ENCODE measurements at places on chromosomes 12 and 14. TPM values are rescaled to one million over a fixed set of nuclear protein-coding genes. Genes with fewer than 3 reads are reported as not detected.

DNA sequence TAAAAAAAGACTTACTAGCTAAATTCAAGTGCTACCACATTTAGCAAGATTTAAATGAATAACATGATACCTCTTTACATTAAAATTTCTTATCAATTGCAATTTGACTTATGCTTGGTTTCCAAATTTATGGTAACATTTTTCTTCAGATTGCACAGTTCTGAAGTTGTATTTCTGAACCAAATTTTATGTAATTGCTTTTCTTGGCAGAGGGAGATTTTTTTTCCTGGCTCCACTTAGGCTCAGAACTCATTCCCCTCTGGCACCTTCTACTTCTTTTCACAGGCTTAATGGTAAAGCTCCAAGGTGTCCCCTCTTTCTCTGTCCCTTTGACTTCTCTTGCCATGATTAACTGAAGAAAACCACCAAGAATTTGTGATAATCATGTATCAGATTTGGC lies 99.8 kb upstream of the TMTC1 start:
- DNase-seq: no peak

- no peak for DNase-seq
These were observed 241.0 kb downstream of the ASCL1 start for GRCh38 chr12:103198499-103198898.

DNA sequence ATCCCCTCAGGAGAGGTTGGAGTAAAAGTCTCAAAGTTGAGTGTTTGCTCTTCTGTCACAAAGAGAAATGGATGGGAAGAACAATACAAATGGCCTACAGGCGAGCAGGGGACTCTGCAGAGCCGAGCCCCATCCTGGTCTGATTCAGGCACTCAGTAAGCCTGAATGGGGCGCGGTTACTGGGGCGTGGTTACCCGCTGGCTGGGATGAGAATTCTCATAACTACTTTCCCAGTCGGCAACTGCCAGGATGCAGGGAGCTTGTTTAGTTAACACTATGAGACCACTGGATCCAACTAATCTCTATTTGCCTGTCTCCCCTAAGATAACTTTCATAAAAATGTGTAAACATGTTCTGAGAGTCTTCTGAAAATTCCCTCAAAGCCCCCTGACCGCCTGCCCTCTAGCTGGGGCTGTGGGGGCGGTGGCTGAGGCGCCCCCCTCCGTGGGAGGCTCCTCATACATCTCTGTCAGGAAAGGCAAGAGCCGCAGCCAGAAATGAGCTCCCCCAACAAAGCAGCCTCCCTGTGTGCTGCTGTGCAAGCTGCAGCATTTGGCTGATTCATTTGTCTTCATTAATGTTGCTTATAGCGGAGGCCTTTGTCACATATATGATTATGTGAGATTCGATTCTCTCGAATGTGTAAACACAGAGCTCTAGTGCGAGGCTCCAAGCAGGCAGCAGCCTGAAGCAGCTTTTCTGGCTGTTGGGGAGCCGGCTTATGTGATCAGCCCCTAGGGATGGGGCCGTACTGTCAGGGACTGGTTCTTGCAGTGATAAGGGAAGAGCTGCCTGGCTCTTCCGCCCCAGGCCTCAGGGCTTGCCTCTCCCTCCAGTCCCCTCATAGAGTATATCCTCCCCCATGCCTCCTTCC lies 126.1 kb upstream of the ARHGAP5 start:
- DNase-seq: peak; percentile 62

- no peak for DNase-seq
These were observed 24.6 kb downstream of the NPC2 start for GRCh38 chr14:74468513-74468912.

DNA sequence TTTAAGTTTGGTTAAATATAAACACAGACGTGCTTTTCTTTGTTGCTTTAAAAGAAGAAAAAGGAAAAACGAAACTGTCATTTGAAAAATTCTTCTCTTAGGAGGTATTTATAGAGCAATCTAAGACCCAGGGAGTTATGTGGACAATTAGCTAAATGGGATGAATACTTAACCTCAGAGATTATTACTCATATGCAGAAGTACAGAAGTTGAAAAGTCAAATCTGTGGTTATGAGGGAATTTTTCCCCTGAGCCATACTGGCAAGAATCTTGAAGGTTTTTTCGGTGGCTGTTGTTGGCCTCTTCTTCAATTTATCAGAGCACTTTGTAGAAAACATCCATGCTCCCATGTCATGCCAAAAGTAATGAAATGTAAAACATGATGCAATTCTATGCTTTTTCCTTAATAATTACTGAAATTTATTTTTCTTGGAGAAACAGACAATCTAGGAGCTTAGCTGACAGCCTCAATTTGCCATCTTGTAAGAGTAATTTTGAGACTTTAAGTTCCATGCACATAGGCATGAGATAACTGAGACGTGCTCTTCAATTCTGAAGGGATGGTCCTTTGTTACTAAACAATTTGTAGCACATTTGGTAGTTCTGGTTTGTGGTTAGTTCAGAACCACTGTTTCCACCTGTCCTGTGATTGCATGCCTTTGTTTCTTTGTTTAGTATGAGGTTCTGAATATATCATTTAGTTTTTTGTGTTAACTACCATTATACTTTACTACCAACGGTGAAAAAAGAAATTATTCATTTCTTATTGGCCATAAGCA lies 126.6 kb downstream of the BCAT1 start:
- DNase-seq: no peak

DNA sequence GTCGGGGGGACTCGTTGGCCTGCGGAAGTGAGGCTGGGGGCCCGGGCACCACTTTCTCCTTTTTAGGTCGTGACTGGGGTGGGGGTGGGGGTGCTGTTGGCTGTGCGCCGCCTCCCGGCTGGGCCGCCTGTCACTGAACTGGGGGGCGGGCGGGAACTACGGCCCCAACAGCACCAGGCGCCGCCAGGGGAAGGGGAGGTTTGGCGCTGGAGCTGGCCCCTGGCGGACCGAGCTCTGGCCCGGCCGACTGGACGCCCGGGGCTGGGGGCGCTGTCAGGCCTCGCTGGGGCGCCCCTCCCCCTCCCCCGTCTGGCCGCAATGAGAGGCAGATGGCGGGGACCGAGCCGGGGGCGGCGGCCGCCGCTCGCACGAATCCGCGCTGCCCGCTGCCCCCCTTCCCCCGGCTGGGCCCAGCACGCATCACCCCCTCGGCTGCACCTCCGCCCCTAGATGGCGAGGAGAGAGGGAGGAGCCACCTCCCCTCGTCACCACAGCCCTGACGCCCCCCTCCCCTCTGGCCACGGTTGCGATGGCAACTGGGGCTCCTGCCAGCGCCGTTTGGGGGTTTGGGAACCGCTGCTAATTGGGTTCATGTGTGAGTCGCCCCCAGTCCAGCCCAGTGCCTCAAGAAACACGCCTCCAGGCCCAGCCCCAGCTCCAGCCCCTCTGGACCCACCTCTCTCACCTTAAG lies 723 bp downstream of the NFATC4 start:
- peak; percentile 86 for DNase-seq

ACRBP gene
- 2.5 TPM for total RNA-seq

DNA sequence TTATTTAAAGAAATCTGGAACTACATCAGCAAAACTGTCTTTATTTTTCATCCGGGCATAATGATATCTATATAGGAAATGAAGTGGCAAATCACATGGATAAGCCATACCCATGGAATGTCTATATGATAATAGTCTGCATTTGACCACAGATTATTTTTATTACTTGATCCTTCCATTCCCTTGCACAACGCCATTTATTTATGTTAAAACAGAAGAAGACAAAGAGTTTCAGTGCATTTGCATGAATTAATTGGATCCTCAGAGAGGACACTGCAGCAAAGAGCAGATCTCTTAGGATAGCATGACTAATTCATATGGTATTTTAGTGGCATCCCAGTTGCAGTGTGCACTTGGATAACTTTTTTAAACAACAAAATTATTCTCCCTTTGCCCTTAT lies 345.0 kb downstream of the CCDC91 start:
- DNase-seq: no peak

RIMKLB gene
- 55.7 TPM for total RNA-seq

- DNase-seq: no peak
These were observed 172.3 kb downstream of the ALG10B start for GRCh38 chr12:38488866-38489265.

DNA sequence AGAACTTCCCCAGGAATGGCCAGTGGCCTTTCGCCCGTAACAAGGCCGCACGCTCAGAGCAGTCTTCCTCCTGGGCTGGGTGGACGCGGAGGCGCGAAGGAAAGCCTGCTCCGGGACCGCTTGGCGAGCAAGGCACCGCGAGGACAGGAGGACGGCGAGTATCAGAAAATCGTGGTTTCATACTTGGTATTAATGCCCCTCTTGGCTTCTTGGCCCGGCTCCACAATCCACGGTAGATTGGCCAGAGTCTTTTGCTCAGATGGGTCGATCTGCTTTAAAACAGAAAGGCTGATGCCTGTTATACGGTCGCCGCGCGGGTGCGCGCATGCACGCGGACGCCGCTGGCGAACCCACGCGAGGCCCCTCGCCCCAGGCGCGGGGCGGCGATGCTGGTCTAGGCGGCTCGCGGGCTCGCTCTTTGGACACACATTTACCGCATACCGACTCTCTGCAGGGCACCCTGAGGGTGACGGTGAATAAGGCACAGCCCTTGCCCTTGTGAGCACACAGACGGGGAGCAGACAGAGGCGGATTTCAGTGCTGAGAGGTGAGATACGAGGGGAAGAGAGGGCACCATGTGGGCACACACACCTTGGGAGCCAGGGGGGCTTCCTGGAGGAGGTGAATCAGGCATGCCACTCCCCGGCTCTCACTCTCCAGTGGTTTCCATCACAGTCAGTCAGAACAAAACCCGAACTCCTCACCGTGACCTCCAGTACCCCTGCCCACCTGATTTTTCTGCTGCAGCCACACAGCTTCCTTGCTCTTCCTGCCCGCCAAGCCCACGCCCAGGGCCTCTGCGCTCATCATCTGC lies 100.7 kb downstream of the APAF1 start:
- peak; percentile 48 for DNase-seq

SLC10A1 gene
- total RNA-seq: not detected

MYO1H gene
- 0.27 TPM for total RNA-seq

SERPINA3 gene
- total RNA-seq: not detected

- DNase-seq: no peak
These were observed 808.1 kb upstream of the FBXO33 start for GRCh38 chr14:40240245-40240859.

DNA sequence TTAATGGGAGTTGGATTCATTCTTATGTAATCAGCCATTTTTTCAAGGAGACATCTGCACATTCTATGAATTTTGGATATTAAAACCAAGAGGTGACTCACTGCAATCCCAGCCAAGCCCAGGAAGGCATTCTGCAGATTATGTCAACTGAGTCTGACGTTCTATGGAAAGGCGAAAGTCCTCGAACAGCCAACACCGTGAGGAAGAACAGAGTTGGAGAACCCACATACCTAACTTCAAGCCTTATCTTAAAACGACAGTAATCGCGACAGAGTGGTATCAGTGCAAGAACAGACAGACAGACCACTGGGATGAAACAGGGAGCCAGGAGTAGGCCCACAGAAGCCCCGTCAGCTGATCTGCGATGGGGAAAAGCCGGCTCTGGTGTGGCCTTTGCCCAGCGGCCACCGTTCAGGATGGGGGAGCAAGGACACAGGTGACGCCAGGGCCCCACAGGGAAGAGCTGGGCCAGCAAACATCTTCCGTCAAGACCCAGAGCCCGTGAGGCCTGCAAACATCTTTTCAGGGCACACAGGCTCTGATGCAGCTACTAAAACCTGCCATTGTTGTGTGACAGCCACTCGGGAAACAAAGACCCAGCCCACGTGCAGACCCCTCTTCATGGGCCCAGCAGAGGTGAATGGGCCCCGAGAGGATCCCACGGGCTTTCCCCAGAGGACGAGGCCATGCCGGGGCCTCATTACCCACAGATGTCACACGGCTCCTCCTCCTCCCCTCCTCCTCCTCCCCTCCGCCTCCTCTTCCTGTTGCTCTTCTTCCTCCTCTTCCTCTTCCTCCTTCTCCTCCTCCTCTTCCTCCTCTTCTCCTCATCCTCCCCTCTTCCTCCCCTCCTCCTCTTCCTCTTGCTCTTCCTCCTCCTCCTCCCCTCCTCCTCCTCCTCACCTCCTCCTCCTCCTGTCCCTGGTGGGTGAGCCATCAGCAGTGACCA lies 277.6 kb downstream of the ADGRD1 start:
- DNase-seq: no peak

- no peak for DNase-seq
These were observed 9.1 kb upstream of the BDKRB2 start for GRCh38 chr14:96195441-96196081.

DNA sequence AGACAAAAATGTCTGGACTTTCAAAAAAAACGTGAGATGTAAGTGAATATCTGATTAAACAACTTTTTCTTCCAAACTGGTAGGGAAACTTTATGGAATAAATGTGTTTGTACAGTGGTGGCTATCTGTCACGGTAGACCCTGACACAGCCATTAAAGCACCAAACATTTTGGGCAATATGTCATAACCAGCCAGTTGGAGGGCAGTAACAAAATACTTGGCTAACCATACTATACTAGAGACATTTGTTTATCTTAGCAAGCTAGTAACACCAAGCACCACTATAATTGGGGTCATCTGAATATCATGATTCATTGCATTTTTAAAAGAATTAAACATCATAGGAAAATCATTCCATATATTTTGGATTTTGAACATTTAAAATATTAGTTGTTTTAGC lies 6.0 kb upstream of the MYF6 start:
- no peak for DNase-seq

ITGA7 gene
- 156 TPM for total RNA-seq

- no peak for DNase-seq
These were observed 72.2 kb downstream of the SPTB start for GRCh38 chr14:64807551-64807950.

DNA sequence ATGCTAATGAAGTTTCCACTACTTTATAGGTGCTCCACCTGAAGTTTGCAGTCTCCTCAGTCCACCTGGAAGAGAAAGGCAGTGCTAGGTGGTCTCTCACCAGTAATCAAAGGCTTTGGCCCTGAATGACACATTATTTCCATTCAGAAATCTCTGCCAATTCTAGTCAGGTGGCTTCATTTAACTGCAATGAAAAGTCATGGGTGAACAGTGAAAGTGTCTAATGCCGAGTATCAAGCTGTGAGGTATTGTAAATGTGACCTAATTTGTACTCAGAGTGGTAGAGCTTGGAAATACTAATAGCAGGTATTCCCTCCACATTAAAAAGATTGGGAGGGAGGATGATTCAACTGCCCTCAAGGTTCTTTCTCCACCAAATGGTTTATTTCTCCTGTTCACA lies 220.9 kb upstream of the LRFN5 start:
- no peak for DNase-seq

GRCh38 chr12:44358636-44359035 lies 517.5 kb downstream of the NELL2 start:
- no peak for DNase-seq

DNA sequence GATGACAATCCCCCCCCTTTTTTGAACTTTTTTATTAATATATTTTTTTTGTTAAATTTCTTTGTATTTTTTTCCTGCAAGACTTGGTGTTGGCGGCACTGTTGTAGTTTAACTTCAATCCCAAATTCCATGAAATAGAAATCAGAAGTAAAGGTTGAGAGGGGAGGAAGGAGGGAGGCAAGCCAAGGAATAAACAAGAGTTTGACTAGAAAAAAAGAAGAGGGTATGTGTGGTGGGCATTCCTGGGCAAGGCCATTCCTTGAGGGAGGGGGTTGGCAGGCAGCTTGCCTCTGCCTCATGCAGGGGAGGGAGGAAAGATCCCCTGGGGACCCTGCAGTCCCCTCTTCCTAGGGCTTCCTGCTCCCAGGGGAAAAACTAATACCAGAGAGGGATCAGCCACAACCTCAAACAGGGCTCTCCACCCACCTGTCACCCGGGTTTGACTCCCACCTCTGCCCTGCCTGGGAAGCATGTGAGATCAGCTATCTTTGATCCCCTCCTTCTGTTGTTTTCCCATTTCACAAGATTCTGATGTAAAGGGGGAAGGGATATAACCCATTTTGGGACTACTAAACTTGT lies 519 bp upstream of the AP1G2 start:
- DNase-seq: no peak

All from glutamatergic neuron (in vitro differentiated cells).